NCI-H1105 treated with DMSO at 0.1 percent for 48 hours (cell line): ENCODE measurements at places on chromosomes 5 and 9.

- no peak for DNase-seq
Observed at GRCh38 chr9:137321726-137322361, 19.8 kb upstream of the NRARP start.

DNA sequence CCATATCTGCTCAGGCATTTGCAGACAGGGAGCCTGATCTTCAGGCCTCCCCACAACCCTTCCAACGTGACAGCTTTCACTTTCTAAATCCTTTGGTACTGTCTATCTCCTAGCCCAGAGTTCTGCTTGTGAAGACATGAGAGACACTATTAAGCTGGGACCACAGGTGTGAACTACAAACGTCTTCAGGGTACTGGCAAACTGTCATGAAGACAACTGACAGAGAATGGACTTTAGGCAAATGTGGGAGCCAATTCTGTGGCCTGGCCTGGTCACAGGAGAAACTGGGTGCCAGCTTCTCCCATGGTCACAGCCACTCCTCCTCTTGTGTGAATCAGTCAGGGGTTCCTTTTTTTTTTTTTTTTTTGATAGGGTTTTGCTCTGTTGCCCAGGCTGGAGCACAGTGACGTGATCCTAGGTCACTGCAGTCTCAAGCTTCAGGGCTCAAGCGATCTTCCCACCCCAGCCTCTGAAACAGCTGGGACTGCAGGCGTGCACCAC, 10.4 kb downstream of the TRIM14 start:
- DNase-seq, result no peak

GRCh38 chr5:77280036-77280435, 69.6 kb downstream of the PDE8B start:
- DNase-seq, result no peak

DNA sequence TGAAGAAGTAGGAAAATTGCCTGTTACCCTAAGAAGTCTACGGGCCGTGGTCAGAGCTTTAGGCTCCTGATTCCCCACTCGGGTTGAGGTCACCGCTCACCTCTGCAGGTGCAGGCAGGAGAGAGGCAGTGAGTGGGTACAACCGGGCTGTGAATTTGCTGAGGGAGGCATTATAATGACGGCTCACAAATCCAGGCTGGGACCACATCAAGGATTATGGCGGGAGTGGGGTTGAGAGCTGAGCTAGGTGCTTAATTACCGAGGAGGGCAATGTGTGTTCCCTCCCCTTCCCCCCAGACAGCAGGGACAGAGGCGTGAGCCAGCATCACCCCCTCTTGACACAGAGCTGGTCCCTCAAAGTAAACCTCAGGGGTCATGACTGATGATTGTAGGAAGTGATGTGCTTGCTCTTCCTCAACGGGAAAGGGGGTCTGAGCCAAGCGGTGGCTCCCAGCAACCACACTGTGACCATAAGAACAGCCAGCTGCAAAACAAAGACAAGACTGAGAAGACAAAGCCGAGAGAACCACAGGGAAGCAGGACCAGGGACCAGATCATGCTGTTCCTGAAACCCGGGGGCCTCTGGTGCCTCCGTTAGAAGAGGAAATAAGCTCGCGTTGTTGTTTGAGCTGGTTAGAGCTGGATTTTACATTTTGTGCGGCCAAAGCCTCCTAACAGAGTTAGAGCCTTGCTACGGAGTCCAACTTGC, 77.7 kb downstream of the OLFM1 start:
- no peak for DNase-seq

GRCh38 chr5:148968311-148968710, 94.6 kb downstream of the SH3TC2 start:
- DNase-seq, result no peak

DNA sequence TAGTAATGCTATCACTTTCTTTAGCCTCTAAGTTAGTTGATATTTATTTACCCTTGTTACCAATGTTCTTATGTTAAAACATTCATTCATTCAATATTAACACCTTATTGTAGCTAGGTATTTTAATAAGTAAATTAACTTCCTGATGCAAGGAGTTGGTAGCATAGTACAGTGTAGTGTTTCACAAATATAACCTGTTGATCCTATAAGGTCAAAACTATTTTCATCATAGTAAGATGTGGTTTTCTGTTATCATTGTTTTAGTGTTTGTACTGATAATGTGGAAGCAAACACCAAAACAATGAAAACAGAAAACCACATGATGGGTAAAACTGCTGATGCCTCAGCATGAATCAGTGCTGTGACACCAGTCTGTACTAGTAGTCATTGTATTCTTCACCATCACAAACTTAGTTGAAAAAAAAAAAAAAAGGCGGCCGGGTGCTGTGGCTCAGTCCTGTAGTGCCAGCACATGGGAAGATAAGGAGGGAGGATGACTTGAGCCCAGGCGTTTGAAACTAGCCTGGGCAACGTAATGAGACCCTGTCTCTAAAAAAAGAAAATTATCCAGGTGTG, 36.5 kb downstream of the ZCCHC7 start:
- no peak for DNase-seq

DNA sequence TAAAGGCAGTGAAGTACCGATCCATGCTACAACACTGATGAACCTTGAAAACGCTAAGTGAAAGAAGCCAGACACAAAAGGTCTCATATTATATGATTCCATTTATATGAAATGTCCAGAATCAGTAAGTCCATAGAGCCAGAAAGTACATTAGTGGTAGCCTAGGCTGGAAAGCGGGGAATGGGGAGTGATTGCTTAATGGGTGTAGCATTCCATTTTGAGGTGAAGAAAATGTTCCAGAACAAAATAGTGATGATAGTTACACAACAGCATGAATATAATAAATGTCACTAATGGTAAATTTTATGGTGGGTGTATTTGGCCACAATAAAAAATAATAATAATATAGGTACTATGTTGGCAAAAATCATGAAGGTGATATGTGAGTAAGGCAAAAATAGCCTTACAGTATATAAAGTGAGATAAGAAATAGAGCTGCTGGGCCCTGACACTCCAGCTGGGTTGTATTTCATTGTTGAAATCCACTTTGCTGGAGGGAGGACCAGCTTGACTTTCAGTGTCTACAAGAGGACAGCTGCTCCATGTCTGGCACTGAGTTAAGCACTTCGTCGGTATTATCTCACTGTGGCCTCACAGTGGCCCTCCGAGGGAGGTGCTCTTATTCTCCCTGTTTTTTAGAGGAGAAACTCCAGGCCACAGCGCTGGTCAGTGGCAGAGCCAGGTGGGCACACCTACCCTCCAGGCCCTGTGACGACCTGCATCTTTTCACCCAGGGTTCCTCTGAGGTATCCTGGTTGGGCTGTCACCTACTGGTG, 22.4 kb upstream of the ANGPTL2 start:
- DNase-seq, result no peak

- DNase-seq, result peak; percentile 35
Observed at GRCh38 chr5:91632871-91633270, 249.8 kb upstream of the ARRDC3 start.

DNA sequence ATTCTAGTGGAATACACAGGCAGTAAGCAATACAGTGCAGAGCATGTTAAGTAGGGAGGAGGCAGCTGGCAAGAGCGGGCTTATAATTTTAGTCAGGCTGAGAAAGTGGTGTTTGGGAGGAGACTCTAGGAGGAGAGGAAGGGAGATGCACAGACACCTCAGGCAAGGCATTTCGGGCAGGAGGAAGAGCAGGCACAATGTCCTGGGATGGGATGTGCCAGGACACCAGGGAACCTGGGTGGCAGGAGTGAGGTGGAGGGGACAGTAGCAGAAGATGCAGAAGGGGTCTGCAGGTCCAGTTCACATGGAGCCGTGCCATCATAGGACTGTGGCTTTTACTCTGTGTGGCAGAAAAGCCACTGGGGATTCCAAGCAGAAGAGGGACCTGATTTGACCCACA, 143.7 kb upstream of the FSTL4 start:
- DNase-seq, result no peak

DNA sequence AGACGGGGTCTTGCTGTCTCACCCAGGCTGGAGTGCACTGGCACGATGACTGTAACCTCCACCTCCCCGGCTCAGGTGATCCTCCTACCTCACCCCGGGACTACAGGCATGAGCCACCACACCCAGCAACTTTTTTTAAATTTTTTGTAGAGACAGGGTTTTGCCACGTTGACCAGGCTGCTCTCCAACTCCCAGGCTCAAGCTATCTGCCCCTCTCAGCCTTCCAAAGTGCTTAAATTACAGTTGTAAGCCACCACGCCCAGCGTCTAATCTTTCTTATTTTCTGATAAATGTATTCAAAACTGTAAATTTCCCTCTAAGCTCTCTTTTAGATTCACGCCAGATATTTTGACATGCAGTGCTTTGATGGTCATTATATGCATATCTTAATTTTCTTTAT, 10.3 kb downstream of the FRRS1L start:
- no peak for DNase-seq

DNA sequence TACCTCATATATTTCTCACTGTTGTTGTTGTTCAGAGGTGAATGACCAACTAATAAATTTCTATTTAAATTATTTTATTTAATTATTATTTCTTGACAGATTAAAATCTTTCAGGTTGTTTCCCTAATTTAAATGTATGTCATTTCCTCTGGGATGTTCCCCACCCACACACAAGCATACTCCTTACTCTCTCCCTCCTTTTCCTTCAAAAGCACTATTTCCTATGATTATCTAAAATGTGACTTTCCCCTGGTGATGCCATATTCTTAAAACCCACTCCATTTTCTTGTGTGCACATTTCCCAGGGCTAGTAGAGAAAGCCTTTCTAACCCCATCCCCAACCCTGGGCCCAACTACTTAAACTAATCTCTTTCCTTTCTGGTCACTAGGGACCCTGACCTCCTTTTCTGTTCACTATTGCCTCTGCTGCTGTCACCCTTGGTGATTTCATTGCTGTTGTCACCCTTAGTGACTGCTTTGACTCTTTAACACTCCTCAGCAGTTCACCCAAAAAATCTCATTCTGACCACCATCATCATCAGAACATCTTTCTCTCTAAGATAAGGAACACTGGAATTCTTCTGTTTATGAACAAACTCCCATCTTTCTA, 16.8 kb downstream of the IL33 start:
- no peak for DNase-seq

DNA sequence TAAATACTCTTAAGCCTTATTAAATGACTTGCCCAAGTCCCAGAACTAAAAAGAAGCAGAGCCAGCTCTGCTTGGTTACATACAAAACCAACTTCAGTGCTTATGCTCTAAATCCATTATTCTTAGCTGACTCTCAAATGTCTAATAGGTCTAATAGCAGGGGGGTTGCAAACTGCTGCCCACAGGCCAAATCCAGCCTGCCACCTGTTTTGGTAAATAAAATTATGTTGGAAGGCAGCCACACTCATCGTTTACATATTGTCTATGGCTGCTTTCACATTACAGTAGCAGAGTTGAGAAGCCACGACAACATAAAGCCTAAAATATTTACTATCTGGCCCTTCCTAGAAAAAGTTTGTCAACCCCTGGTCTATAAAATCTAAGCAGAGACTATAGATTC, 69.0 kb downstream of the KLHL3 start:
- peak; percentile 41 for DNase-seq

GRCh38 chr5:103598997-103599566, 36.5 kb upstream of the NUDT12 start:
- DNase-seq, result no peak

DNA sequence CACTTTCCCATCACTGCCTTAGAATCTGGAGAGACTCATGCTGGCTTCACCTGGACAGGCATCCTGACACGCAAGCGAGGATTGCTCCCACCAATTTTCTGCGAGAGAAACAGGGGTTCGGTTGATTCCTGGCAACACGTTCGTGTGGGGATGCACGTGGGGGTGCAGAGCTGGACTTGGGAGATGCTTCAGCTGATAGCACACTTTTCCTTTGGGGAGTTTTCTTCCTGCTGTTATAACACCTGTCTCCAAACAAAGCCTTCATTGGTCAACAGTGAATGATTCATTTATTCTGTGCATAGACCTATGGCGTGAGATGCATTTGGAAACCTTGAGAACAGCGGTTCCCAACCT, 50.0 kb downstream of the ROPN1L start:
- DNase-seq, result no peak

- peak; percentile 8 for DNase-seq
Observed at GRCh38 chr5:107538331-107538730, 132.4 kb downstream of the EFNA5 start.

- DNase-seq, result peak; percentile 9
Observed at GRCh38 chr5:96745844-96746531, 61.8 kb downstream of the ERAP1 start.

DNA sequence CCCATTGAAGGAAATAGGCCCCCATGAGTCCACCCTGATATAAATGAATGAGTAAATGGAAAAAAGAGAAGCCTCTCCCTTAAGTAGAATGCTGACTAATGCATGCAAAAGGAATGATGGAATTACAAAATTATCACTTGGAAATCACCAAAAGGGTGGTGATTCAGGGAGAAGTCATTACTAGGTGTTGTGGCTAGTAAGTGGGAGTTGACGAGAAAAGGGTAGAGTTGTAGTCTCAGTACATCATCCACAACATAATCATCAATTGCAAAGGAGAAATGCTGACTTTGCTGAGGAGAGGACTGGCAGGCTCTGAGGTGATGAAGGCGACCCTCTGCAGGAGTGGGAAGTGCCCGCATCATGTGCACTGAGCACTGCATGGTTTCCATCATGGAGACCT, 201.5 kb upstream of the S1PR3 start:
- no peak for DNase-seq

DNA sequence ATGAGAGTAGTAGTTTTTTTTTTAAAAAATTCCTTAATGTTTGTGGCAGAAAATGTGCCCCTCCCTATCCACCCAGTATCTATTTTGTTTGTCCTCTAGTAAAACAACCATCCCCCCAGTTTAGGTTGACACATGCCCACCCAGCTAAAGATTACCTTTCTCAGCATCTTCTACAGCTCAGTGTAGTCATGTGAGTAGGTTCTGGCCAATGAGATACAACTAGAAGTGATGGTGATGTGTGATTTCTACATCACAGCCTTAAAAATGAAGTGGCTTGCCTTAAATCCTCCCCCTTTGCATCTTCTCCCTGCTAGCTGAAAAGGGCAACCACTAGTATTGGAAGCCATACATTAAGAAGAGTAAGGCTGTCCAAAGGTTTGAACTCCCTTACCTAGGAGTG, 14.9 kb downstream of the CHD1 start:
- DNase-seq, result no peak

GRCh38 chr9:85522459-85523092, 219.2 kb downstream of the AGTPBP1 start:
- DNase-seq, result peak; percentile 56
